Pancreas (tissue), 10 donors: ENCODE measurements at places on chromosomes 4 and X.

DNA sequence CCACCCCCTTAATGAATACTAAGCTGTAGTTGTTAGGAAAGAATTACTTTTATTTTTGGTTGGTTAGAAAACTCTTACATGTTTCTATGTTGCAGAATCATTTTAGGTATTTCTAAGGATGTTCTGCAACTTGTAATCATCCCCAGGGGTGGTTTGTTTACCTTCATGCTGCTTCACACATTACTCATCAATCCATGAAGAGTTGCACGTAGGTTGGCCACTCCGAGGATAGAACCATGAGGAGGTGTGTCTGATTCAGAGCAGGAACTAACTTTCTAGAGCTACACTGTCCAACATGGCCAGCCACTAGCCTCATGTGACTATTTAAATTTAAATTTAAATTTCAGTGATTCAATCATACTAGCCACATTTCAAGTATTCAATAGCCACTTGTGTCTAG lies 127.2 kb upstream of the FRMPD4 start:
- no peak for DNase-seq

- no peak for DNase-seq
Observed at GRCh38 chr4:37243051-37243450, 1.5 kb upstream of the NWD2 start.

GRCh38 chr4:81030061-81030980 lies at the start of gene BMP3:
TSS of gene BMP3 (plus strand) at chr4:81030708. CDS start at chr4:81031285, 577 bp downstream.
- no peak for DNase-seq

DNA sequence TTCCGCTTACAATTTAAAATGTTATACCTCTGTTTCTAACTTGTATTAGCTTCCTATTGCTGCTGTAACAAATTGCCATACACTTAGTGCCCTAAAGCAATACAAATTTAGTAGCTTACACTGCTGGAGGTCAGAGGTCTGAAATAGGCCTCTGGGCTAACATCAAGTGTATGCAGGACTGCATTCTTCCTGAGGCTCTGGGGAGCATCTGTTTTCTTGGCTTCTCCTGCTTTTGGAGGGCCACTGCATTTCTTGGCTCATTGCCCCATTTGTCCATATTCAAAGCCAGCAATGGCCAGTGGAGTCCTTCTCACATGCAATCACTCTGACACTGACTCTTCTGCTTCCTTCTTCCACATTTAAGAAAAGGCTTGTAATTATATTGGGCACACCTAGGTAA lies 639.8 kb upstream of the INTU start:
- DNase-seq = no peak

- DNase-seq = peak; percentile 10
Observed at GRCh38 chrX:54494989-54495813, 833 bp downstream of the FGD1 start.

DNA sequence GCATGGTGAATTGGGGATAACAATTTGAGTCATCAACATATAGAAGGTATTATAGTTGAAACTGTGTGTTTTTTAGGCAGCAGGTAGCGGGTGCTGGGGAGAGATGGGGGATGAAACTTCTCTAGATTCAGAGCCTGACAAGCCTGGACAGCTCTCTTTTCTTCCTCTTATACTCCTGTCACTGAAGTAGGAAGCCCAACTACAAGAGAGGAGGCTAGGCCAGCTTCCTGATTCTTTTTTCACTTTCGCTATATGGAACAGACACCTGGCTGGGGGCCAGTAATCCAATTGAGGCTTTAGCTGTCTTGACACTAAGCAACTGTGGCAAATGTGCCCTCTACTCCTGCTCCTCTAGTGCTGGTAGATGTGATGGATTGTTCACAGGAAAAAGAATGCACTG lies 69.2 kb downstream of the PHKA1 start:
- no peak for DNase-seq

DNA sequence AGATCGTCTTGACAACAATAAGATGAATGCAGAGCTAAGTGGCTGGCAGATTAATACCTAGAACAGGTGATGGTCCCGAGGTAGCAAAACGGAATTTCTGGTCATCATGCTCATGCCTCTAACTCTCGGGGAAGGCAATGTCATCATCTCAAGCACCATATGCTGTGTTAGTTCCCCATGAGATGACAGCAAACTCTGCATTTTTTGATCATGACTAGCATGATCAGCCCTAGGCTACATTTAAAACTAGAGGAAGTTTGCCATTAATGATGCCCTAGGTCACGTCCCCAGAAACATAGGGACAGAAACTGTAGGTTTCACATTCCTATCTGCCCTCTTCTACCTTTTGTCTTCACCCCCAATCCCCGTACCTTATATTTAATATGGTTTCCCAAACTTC lies 11.6 kb downstream of the LPAR4 start:
- DNase-seq = no peak
